ENCODE measurements at places on chromosomes 1 and 21. TPM values are rescaled to one million over a fixed set of nuclear protein-coding genes. Genes with fewer than 3 reads are reported as not detected.

- DNase-seq: no peak
Observed at GRCh38 chr1:202244841-202245261, 51.3 kb downstream of the LGR6 start.

- no peak for DNase-seq
Observed at GRCh38 chr1:232529747-232530146, 100.2 kb downstream of the SIPA1L2 start.

- no peak for DNase-seq
Observed at GRCh38 chr1:182643699-182644098, 39.5 kb upstream of the RGS16 start.

- no peak for DNase-seq
Observed at GRCh38 chr1:190124068-190124467, 353.6 kb downstream of the BRINP3 start.

GRCh38 chr1:168687816-168688215 lies 41.2 kb downstream of the DPT start:
- DNase-seq: no peak

- DNase-seq: no peak
Observed at GRCh38 chr1:223067914-223068313, 75.1 kb downstream of the TLR5 start.

GRCh38 chr1:175390081-175390481 lies 197.5 kb upstream of the KIAA0040 start:
- DNase-seq: no peak

- no peak for DNase-seq
Observed at GRCh38 chr21:30479259-30479658, 908 bp downstream of the KRTAP19-1 start.

The CHRNB2 gene
- not detected for total RNA-seq

Measured in chondrocyte (in vitro differentiated cells).